ENCODE measurements at places on chromosomes 3 and 15.

DNA sequence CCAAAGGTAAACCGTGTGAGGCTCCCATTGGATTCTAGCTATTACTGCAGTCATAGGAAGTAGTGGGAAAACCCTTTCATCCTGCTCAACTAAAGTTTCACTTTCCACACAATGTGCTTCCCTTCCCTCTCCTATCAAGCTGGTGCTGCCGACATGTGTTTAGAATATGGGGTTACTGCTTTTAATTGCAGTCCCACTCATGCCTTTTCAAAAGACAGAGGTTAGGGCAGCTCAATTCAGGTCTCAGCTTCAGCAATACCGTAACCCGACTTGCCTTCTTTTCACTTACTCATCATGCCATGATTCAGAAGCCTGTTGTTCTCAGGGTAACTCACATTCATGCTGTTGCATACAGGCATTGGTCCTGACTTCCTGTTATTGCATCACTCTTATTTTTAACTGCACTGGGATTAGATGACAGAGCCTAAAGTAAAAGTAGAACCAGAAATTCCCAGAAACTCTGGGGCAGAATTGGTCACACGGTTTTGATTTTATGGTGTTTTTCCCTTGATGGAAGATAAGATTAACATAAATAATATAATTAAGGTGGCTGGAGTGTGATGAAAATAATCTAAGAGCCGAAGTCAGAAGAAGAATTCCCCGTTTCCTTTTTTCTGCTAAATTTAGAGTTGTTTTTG lies 45.7 kb downstream of the C2CD4B start:
- no peak for DNase-seq

DNA sequence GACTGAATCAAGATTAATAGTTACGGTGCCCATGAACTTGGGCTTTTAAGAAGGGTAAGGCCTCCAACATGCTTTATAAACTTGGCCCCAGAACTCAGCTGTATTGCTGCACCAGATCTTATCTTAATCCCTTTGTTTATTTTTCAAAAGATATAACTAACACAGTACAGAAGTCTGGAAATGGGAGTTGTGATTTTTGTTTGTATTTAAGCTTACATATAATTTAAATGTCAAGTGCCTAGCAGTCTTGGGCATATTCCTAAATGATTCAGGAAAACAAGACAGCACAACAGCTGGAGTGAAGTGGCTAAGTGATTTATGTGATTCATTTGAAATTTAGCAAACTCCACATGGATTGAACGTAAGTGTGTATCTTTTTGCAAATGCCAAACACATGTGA lies 56.2 kb downstream of the NBEAL2 start:
- no peak for DNase-seq

DNA sequence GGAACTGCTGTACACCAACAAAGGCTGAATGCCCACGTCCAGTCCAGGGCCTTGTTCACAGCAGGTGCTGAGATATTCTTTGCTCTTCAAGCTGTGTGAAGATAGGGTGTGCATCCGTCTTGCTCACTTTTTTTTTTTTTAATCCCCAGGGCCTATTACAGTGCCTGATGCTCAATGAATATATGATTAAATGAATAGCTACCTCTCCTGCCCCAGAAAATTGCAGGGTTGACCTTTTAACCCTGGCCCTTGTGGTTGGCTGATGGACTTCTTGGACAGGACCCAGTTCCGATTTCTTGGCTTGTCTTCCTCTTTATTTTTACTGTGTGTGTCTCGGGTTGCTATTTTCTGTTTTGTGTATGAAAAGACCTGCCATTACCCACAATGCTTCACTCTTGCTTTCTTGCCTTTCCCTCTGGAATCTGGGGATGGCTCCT lies 2.9 kb upstream of the FYTTD1 start:
- no peak for DNase-seq

GRCh38 chr3:53416530-53416929 lies 69.2 kb upstream of the DCP1A start:
- no peak for DNase-seq

DNA sequence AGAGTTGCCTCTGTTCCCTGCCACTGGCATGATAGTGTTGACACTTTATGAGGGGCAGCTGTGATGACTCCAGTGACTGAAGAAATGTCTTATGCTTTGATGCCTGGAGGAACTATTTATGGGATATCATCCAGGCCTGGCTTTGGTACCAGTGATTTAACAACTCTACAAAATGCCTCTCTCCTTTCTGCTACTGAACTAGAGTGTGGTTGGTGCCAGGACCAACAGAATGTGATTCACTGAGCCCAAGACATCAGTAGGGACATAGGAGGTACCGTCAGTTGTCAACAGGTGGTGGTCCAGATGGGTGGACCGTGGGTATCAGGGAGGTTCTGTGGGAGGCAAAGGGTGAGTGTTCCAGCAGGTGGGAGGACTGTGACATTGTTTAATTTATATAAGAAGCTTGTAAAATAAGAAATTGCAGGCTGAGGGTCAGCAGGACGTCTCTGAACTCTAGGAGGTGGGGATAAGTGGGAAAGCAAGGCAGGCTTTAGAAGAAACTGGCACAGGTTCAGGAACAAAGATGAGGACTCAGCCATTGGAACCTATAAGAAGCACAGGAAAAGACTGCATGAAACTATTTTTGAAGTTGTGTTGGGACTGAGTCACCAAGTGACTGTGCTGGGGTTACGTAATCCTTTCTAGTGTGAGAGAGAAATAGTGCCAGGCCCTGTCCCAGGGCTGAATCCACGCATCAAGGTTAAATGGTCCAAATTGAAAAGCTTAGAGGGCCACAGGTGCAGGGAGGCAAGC lies 28.5 kb upstream of the SLC7A14 start:
- DNase-seq, result no peak

DNA sequence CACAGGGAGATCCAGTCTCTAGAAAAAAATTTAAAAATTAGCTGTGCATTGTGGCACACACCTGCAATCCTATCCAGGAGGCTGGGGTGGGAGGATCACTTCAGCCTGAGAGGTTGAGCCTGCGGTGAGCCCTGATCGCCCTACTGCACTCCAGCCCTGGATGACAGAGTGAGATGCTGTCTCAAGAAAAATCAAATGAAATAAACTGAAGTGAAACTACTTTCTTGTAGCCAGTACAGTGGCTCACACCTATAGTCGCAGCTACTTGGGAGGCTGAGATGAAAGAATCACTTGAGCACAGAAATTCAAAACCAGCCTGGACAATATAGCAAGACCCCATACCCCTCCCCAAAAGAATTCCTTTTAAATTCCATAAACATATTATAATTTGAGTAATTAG lies 35.4 kb downstream of the SMARCC1 start:
- no peak for DNase-seq

- no peak for DNase-seq
Measured at GRCh38 chr3:13822042-13822441, 57.8 kb downstream of the WNT7A start.

GRCh38 chr15:81783076-81783475 lies 262.7 kb downstream of the MEX3B start:
- DNase-seq, result no peak

GRCh38 chr3:170717410-170718402 lies 131.8 kb upstream of the SLC7A14 start:
- no peak for DNase-seq

GRCh38 chr3:34421762-34422161 lies 623.3 kb downstream of the PDCD6IP start:
- no peak for DNase-seq

- DNase-seq, result no peak
Measured at GRCh38 chr3:125200731-125201139, 11.8 kb downstream of the SLC12A8 start.

DNA sequence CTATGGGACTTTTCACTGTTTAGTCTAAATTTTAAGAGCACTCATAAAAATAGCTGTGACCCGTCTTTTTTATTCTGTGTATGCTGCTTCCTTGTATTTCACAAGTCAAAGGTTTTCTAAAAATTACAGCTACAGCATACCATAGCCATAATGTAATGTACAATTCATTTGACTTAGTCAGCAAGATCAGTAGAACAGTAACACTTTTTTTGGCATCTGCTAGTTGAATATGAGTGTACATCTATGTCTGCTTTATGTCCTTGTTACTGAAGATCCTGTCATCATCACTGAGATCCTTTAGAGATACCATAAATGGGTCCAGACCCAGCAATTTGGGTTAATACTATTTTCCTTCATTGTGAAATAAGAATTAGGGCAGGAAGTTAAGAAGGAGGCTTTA lies 42.2 kb downstream of the CMSS1 start:
- DNase-seq, result no peak

DNA sequence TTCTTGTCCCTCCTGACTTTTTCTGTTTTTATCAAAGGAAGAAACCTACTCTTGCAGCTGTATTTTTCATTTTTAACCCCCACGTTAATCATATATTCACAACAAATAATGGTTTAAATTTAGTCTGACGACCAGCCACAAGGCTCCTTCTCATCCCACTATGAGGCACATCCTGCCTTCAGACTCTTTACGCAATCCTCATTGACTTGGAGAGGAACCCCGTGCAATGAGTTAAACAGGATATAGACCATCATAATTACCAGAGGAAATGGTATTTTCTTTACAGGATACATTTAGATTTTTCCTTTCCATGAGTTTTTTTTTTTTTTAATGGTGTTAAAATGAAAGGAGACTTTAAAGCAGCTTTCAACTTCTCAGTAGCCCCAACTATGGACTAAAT lies 68.5 kb downstream of the WWTR1 start:
- DNase-seq, result no peak

DNA sequence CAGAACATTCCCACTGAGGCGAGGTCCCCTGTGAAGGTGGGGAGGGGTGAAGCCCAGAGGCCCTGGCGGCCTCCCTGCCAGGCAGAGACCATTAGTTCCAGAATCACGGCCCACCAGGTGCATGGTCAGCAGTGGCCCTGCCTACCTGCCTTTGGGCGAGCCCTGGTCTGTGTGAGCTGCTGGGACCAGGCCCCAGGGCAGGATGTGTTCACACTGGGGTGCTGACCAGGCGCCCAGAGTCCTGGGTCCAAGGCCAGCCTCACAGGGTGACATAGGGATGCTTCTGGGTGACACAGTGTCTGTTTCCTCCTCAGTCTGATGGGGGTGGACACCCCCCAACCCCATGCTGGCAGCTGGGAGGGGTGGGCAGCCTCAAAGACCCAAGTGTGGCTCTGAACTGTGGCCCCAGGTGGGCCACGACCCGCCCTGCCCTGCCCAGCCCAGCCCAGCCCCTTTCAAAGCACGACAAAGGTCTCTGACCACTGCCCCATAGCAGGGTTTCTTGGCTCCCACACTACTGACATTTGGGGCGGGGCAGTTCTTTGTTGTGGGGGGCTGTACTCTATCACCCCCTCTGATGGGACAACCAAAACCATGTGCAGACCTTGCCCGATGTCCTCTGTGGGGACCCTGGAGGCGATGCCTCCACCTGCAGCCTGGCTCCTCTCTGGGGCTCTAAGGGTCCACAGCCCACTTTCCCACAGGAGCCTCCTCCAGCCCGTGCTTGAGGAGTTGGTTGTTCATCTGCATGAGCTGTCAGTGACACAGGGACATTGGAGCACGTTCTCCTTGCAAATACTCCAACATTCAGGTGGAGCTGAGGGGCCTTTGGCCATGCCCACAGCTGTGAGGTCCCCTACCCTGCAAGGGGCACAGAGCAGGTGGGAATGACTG lies 44.8 kb upstream of the SLC41A3 start:
- DNase-seq, result peak; percentile 42

DNA sequence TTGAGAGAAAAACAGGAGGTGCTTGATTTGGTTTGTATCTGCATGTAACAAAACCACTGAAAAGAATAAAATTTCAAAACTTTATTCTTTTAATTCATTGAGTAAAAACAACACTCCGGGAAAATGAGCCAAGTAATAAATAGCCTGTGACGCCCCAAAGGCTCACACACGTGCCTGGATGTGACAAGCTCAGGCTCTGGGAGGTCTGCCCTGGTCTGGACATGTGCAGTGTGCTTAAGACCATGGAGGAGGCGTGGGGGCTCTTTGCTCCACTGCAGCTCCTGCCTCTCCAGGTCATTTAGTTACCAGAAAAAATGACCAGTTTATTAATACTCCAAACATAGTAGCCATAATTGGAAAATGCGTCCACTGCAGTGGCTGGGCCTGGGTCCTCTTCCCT lies 8.6 kb upstream of the NME9 start:
- DNase-seq, result no peak

DNA sequence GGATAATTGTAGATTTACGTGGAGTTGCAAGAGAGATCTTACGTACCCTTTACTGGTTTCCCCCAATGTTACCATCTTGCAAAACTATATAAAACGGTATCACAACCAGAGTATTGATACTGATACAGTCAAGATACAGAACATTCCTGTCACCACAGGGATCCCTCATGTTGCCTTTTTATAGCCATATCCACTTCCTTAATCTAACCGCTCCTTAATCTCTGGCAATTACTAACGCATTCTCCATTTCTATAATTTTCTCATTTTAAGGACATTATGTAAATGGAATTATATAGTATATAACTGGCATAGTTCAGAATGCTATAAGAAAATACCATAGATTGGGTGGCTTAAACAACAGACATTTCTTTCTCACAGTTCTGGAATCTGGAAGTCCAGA lies 61.1 kb downstream of the SEC22A start:
- DNase-seq, result no peak

DNA sequence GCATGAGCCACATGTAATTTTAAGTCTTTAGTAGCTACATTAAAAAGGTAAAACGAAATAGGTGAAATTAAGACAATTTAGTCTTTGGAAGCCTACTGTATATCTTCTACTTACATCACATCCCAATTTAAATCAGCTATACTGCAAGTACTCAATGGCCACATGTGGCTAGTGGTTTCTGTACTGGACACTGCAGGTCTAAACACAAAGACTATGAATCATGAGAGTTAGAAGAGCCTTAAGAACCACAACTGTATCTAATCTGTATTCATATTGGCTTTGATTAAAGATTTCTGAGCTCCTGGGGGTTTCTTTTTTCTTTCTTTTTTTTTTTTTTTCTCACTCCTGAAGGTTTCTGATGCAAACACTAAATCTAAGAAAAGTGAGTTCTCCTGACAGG lies 2.3 kb upstream of the EIF1B start:
- no peak for DNase-seq

GRCh38 chr3:121651684-121652083 lies 9.0 kb downstream of the HCLS1 start:
- no peak for DNase-seq

DNA sequence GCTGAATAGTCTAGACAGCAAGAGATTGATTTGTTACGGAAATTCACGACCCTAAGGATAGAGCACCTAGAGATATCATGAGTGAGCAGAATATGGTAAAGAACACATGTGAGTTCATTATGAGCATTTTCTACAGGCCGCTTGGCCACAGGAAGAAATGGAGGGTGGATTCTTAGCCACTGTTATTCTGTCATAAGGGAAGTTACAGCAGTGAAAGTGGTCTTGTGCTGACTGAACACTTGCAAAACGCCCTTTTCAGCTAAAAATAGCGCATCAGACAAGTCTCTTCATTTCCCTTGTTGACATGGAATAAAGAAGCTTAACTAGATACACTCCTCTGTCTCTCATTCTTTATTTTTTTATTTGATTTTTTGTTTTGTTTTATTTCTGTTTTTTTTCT lies 19.8 kb downstream of the DGKG start:
- no peak for DNase-seq

- no peak for DNase-seq
Measured at GRCh38 chr15:68364028-68364659, 67.8 kb downstream of the ITGA11 start.

GRCh38 chr15:42819786-42820185 lies 82.9 kb upstream of the CDAN1 start:
- DNase-seq, result no peak

- no peak for DNase-seq
Measured at GRCh38 chr3:119156868-119157267, 10.9 kb downstream of the TEX55 start.

Measured in activated CD8-positive, alpha-beta memory T cell treated with anti-CD3 and anti-CD28 coated beads for 24 hours (primary cell).